ENCODE measurements at places on chromosomes 1 and 21. TPM values are rescaled to one million over a fixed set of nuclear protein-coding genes. Genes with fewer than 3 reads are reported as not detected.

FBLIM1 gene
- total RNA-seq = 641 TPM

DNA sequence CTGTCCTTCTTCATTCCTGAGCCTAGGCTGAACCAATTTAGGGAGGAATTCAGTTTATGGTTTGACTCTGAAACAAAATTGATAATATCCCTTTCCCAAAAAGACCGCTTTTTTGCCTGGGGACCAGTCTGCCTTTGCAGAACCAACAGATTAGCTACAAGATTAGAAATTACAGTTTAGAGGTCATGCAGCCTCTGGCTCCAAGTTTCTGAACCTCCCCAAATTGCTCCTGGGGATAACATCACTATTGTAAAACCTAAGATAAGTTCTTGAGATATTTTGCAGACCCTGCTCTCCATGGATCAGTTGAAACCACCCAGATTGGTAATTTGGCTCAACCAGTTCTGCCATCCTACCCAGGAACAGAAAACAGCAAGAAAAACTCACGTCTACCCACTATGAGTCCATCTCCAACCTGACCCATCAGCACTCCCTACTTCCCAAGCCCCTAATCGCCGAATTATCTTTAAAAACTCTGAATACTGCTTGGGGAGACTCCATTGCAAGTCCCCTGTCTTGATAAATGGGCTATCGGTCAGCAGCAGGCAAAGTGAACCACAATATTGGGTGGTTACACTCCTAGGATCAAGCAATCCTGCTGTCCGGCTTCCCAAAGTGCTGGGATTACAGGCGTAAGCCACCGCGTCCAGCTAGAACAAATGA lies 605 bp upstream of the RABGGTB start:
- no peak for DNase-seq
- H3K27ac ChIP-seq = peak overlapping the region; percentile 88
- H3K36me3 ChIP-seq = peaks cover 6% of the 10 kb centered on the region
- peaks cover 5% of the 10 kb centered on the region for H3K4me1 ChIP-seq
- no peaks in the 10 kb centered on the region for H3K27me3 ChIP-seq

DNA sequence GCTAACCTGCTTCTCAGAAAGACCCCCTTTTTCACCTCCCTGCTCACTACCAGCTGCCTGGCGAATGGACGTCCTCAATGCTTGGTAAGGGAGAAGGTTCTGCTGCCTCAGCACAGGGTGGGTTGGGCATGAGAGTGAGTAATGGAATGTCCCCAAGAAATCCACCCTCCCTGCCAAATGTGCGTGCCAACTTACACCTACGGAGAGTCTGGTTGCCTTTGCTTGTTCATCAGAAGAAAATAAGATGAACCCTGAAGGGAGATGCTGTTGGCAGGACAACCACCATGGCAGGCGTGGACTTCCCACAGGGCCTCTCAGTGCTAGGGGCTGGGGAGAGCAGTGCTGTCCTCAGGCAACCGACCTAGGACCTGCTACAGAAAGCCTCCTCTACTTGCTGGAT lies 106.0 kb downstream of the XCL2 start:
- H3K27ac ChIP-seq = no peak overlapping the region
- no peaks in the 10 kb centered on the region for H3K27me3 ChIP-seq
- H3K36me3 ChIP-seq = no peaks in the 10 kb centered on the region
- no peak for DNase-seq
- no peaks in the 10 kb centered on the region for H3K4me1 ChIP-seq

GRCh38 chr1:169745015-169745861 lies 11.4 kb upstream of the SELE start:
- no peak for DNase-seq
- no peaks in the 10 kb centered on the region for H3K36me3 ChIP-seq
- H3K4me3 ChIP-seq = no peak overlapping the region

GRCh38 chr1:44545961-44546360 lies 128.3 kb downstream of the TMEM53 start:
- no peak for DNase-seq
- H3K4me1 ChIP-seq = no peaks in the 10 kb centered on the region
- no peaks in the 10 kb centered on the region for H3K27me3 ChIP-seq
- H3K27ac ChIP-seq = no peak overlapping the region
- no peaks in the 10 kb centered on the region for H3K36me3 ChIP-seq

Measured in ascending aorta (tissue), 2 donors.